Purkinje cell (primary cell): ENCODE measurements at places on chromosomes 5 and 9. TPM values are rescaled to one million over a fixed set of nuclear protein-coding genes. Genes with fewer than 3 reads are reported as not detected.

Gene RPL37
- 491 and 580 TPM in 2 replicates for polyA plus RNA-seq

Gene SV2C
- 50.4 and 53.8 TPM in 2 replicates for polyA plus RNA-seq

Gene GDF9
- polyA plus RNA-seq, result not detected in 2 replicates

Gene BASP1
- polyA plus RNA-seq, result 4.6 and 65.7 TPM in 2 replicates

Gene TRIP13
- polyA plus RNA-seq, result 5.2 TPM in 1 of 2 replicates, not detected in the other

Gene MAMDC2
- polyA plus RNA-seq, result 1.6 and 3.9 TPM in 2 replicates

Gene TMC1
- polyA plus RNA-seq, result 0.87 TPM in 1 of 2 replicates, not detected in the other

Gene CD180
- polyA plus RNA-seq, result not detected in 2 replicates

Gene COL5A1
- 5.9 and 11.6 TPM in 2 replicates for polyA plus RNA-seq

Gene PFN3
- not detected in 2 replicates for polyA plus RNA-seq

Gene CTNND2
- polyA plus RNA-seq, result 28.0 and 35.0 TPM in 2 replicates

Gene LECT2
- polyA plus RNA-seq, result not detected in 2 replicates

Gene SCGB3A2
- not detected in 2 replicates for polyA plus RNA-seq

Gene PCDHGA7
- polyA plus RNA-seq, result 0.73 and 1.8 TPM in 2 replicates

Gene LCN1
- polyA plus RNA-seq, result not detected in 2 replicates

Gene DAB2
- 27.8 and 35.2 TPM in 2 replicates for polyA plus RNA-seq

Gene DBH
- polyA plus RNA-seq, result not detected in 2 replicates

Gene DAB2IP
- 0.07 and 0.22 TPM in 2 replicates for polyA plus RNA-seq

Gene NRG2
- 0.38 and 0.73 TPM in 2 replicates for polyA plus RNA-seq

Gene KCNV2
- polyA plus RNA-seq, result not detected in 2 replicates

Gene MOCS2
- polyA plus RNA-seq, result 239 and 264 TPM in 2 replicates

Gene ZFP2
- polyA plus RNA-seq, result 0.71 and 4.6 TPM in 2 replicates

Gene COX7C
- polyA plus RNA-seq, result 4,096 and 5,040 TPM in 2 replicates

Gene PCDHB12
- 2.6 and 2.8 TPM in 2 replicates for polyA plus RNA-seq

Gene IFNB1
- not detected in 2 replicates for polyA plus RNA-seq

Gene DMRT3
- polyA plus RNA-seq, result not detected in 2 replicates

Gene PCDHGC5
- 0.34 and 2.0 TPM in 2 replicates for polyA plus RNA-seq

Gene PPP1R2B
- 0.16 TPM in 1 of 2 replicates, not detected in the other for polyA plus RNA-seq

Gene FGF1
- polyA plus RNA-seq, result 4.4 and 14.2 TPM in 2 replicates

Gene RRAGA
- polyA plus RNA-seq, result 115 and 130 TPM in 2 replicates

Gene HEMGN
- not detected in 2 replicates for polyA plus RNA-seq

Gene CA9
- polyA plus RNA-seq, result not detected in 2 replicates

Gene KIF24
- 0.07 and 0.23 TPM in 2 replicates for polyA plus RNA-seq

Gene PSD2
- 192 and 243 TPM in 2 replicates for polyA plus RNA-seq

Gene RPS23
- 1,002 and 1,221 TPM in 2 replicates for polyA plus RNA-seq

Gene PHF24
- polyA plus RNA-seq, result 2.3 and 10.5 TPM in 2 replicates
